SK-N-DZ (cell line): ENCODE measurements at places on chromosomes 16 and 17.

DNA sequence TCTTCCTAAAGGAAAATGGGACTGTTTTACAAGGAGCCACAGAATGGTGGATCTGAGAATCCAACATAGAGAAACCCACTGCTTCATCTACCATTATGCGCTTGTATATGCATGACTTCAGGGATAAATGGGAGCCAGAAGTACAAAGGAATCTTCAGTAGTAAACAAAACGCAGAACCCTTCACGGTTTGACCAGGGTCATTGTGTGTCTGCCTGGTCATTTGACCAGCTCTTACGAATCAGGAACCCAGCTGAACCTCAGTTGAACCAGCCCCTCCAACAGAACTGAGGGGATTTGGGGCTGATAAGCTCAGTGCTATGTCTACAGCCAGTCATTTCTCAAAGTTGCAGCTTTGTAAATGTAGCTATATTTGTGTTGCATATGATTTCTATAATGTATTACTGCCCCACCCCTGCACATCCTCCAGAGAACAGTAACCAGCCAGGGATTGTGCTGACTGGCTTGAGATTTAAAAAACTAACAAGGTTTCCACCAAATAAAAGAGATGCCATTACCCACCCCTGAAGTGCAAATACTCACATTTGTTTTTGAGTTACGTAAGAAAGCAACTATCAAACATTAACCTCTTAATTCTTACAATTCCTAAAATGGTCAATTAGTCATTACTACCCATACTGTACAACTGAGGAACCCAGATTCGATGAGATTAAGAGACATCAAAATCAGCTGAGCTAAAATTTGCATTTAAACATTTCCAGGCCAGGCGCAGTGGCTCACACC lies 6.3 kb downstream of the CMTM4 start:
- DNase-seq: no peak

DNA sequence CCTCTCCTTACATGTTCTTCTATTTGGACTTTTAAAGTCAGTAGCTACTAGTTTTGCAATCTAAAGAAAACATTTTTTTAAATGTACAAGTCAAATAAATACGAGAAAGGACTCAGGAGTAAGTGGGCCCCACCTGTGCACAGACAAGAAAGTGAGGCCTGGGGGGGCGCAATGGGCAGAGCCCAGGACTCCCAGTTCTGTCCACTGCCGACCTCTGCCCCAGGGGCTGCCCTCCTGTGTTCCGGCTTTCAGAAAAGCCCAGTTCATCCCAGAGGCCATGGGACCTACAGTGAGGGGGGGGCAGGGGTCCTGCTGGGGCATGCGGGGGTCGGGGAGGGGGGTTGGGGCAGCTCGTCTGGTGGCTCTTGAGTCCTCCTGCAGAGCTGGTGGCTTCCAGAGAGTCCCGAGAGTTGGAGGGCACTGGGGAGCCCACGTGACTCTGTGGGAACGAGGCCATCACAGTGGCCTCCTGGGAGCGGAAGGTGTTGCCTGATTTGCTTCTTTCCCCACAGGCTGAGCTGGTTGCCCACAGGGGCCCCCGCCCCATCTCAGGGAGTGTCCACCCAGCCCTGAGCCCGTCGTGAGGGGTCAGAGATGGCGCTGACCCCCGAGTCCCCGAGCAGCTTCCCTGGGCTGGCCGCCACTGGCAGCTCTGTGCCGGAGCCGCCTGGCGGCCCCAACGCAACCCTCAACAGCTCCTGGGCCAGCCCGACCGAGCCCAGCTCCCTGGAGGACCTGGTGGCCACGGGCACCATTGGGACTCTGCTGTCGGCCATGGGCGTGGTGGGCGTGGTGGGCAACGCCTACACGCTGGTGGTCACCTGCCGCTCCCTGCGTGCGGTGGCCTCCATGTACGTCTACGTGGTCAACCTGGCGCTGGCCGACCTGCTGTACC lies 2.4 kb downstream of the UTS2R start:
- DNase-seq: no peak

GRCh38 chr16:728890-729744 lies 2.2 kb downstream of the HAGHL start:
- no peak for DNase-seq

- DNase-seq: no peak
Observed at GRCh38 chr16:276426-277077, 808 bp upstream of the RGS11 start.

GRCh38 chr16:62294213-62294972 lies 258.2 kb upstream of the CDH8 start:
- no peak for DNase-seq

- no peak for DNase-seq
Observed at GRCh38 chr16:77308163-77308561, 109.0 kb downstream of the SYCE1L start.

DNA sequence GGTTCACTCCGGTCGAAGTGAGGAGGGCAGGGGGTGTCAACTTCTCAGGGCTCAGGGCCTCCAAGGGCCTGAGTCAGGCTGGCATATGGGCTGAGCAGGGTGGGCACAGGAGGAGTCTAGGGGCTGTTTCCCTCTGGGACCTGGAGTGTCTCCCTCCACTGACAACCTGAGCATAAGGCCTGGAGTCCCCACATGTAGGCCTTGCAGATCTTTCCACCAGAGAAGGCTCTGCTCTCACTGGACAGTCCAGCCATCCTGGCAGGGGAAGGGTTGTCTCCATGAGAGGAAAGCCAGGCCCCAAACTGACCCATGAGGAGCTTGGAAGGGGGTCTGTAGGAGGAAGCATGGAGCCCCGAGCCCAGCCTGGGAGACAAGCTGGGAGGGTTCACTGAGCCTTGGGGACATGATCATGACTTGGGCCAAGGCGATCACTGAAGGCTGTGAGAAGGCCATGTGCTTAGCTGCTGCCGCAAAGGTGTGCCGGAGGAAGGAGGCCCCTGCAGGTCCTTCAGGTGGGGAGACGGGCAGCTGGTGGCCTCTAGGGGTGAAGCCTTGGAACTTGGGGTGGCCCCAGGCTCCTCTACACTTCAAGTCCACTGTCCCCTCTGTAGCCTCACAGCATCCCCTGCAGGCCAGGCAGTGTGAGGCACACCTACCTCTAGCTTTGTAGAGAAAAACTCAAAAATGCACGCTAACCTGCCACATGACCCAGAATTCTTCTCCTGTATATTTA lies 9.9 kb downstream of the CMTM2 start:
- DNase-seq: no peak

- DNase-seq: peak; percentile 13
Observed at GRCh38 chr17:72030067-72030899, 90.5 kb upstream of the SOX9 start.

- DNase-seq: no peak
Observed at GRCh38 chr17:50848039-50848438, 12.7 kb downstream of the WFIKKN2 start.

- DNase-seq: peak; percentile 43
Observed at GRCh38 chr17:8628609-8629169, 1.8 kb downstream of the MYH10 start.

DNA sequence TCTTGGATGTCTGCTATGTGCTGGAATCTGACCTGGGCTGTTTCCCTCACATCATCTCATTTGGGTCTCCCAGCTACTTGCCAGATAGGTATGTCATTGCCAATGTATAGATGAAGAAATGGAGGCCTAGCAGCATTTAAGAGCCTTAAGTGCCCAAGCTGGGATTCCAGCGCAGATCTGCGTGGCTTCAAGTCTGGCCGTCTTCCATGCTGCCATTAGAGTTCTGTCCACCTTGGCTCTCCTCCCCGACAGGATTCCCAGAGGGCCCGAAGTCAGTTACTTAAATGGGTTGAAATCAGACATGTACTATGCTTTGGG lies 33.0 kb upstream of the CCR7 start:
- DNase-seq: no peak
